H4 (cell line): ENCODE measurements at places on chromosomes 4 and X.

GRCh38 chr4:88003261-88003660 is 4.2 kb upstream of the PKD2 start:
- DNase-seq: no peak

GRCh38 chr4:120812216-120812615 is 110.3 kb downstream of the PRDM5 start:
- no peak for DNase-seq

- DNase-seq: no peak
Measured at GRCh38 chr4:79676705-79677104, 268.7 kb upstream of the GK2 start.

- no peak for DNase-seq
Measured at GRCh38 chrX:129823522-129823921, 20.2 kb downstream of the ZDHHC9 start.

DNA sequence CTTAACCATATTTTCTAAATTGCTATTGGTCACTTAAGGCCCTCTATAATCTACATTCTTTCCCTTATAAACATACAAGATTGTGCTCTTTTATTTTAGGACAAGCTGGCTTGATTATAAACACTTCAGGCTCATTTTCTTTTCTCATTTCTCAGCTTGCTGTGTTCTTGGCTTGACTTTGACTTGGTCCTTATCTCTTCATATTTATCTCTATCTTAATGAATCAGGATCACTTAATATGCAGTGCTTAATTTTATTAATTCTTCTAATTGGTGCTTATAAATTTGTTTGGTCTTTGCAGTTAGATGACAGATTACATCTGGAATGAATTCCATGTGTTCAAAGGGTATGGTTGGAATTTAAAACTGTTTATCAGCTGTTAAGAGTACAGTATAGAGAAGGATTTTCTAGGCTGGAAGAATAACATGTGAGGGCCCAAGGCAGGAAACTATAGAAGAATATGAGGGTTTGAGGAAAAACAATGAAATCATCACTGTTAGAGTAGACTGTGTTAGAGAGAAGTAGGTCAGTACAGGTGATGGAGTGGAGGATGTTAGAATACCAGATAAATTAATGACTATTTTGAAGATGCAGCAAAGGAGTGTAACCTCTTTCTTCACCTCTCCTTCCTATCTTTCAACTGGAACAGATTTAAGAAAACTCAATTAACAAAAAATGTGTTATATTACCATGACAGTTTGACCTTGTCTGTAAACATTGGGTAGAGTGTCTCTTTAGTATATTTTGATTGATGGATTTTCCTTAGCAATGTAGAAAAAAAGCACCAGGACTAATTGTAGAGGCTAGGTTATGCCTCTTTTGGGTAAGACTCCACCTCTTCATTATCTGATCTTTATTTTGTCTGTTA is 169.6 kb downstream of the RAPGEF2 start:
- DNase-seq: no peak

- DNase-seq: no peak
Measured at GRCh38 chrX:68915778-68916177, 87.0 kb downstream of the EFNB1 start.

- no peak for DNase-seq
Measured at GRCh38 chrX:118973389-118974087, 880 bp upstream of the LONRF3 start.

DNA sequence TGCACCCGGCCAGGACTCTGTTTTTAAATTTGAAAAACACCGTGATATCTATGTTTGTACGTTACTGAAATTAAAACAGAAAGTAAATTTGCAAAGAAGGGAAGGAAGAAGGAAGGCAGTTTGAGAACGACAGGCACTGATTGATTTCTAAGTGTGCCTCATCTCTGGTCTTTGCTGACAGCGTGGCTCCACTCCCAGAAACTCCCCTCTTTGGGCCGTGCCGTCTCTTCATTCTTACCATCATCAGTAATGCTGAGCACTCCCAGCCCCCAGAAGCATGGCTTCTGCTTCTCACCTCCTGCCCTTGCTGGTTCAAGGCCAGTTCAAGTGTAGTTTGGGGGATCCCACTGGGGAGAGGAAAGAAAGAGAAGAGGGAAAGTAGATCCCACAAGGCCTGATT is 85.3 kb downstream of the TENM3 start:
- DNase-seq: no peak
